B cell (primary cell): ENCODE measurements at places on chromosomes 6 and 20. TPM values are rescaled to one million over a fixed set of nuclear protein-coding genes. Genes with fewer than 3 reads are reported as not detected.

DNA sequence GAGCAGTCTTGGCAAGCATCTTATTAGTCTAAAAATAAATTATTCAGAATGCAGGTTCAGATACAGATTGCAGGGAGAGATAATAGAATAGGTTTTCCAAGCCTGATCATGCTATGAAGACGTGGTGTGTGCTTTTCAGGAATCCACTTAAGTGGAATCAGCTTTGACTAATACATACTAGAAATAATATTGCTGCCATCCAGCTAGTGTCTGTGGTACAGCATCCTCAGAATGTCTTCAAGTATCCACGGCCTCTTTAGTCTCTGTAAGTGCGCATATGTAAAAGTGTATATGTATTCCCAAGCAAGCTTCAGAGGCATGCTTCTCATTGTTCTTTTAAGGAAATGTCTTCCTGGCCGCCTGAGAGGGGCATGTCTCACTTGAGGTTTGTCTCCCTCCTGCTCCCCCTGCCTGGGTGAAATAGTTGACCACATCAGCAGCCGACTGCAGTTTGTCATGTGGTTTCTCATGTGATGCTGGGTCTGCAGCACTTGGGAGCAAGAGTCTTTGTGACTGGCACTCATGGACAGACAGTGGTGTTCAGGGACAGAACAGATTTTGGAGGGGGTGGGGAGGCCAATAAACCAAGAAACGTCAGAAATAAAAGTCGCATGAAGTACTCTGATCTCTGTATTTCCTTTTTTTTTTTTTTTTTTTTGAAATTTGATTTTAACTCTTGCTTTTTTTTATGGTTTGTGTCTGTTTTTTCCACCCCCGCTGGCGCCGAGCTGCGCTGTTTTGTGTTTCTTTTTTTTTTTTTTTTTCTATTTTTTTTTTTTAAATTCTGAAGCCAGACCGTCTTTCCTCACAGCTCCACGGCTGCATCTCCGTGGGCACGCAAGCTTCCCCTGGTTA lies 150.8 kb downstream of the PRL start:
- no peak for DNase-seq

DNA sequence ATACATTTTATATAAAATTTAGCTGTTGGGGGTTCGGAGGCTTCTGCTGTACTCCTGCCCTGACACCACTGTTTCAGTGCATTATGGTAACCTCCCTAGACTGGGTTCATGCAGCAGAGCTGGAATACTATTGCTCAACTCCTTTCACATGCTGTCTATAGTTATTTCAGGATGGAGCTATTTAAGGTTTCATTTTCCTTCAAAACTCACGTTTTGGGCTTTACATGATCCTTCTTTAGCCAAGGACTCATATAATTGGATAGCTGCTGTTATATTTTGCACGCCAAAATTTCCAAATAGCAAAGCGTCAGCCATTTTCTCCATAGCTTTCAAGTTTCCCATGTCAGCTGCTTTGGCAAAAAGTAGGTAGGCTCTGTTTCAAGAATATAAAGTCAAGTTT lies 76.8 kb downstream of the SEL1L2 start:
- DNase-seq: no peak

- DNase-seq: peak; percentile 78
Observed at GRCh38 chr20:50191065-50191543, 474 bp downstream of the CEBPB start.

DNA sequence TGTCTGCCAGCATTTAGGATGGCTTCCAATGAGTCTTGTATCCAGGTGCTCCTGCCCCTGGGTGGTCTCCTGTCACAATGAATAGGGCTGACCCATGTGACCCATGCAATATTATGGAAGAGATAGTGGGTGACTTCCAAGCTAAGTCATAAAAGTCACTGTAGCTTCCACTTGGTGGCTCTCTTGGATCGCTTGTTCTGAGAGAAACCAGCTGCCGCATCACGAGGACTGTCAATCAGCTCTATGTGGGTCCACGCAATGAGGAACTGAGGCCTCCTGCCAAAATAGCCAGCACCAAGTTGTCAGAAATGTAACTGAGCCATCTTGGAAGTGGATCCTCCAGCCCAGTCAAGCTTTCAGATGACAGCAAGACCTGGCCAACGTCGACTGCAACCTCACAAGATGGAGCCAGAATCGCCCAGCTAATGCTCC lies 14.9 kb upstream of the MATN4 start:
- DNase-seq: peak; percentile 70

- peak; percentile 19 for DNase-seq
Observed at GRCh38 chr6:116218172-116218633, 35.7 kb downstream of the TSPYL4 start.

DNA sequence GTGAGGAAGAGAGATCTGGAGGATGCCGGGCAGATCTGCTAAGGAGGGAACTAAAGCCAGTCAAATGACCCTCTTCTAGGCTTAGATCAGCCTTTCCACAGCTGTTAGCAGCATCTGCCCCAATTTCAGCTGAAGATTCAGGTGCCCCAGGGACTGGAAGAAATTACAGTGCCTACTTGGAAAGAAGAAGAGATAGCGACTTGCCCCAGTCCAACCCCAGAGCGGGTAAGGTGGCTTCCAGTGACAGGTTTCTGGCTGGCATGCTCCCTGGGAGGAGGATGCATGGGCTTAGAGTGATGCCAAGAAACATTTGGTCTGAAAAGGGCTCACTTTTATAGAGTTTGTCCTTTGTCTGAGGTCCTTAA lies 620 bp downstream of the TJAP1 start:
- DNase-seq: no peak

GRCh38 chr6:3773678-3774298 lies 22.3 kb upstream of the PXDC1 start:
- DNase-seq: no peak

DNA sequence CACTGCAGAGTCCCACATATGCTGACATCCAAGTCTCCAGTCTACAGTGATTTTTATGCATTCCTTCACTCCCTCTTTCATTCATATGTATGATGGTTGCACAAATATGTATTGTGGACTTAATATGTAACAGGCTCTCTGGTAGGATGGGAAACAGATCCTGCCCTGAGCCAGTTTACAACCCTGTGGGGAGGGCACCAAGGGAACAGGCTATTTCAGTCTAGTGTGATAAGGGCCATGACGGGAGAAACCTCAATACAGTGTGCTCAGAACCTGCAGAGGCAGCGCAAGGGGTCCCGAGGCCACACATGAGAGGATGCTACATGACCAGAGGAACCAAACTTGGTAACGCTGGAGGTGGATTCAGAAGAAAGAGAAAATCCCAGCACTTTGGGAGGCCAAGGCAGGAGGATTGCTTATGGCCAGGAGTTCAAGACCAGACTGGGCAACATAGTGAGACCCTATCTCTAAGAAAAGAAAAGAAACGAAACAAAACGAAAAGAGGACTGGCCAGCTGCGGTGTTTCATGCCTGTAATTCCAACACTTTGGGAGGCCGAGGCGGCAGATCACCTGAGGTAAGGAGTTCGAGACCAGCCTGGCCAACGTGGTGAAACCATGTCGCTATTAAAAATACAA lies 249.8 kb upstream of the JARID2 start:
- DNase-seq: no peak

Gene IL17A
- not detected in 2 replicates for total RNA-seq

Gene PGC
- total RNA-seq: not detected in 2 replicates

Gene SMIM8
- 18.7 and 19.1 TPM in 2 replicates for total RNA-seq

Gene DAAM2
- total RNA-seq: not detected in 2 replicates
